ENCODE measurements at places on chromosomes 1 and 21.

- no peak for DNase-seq
Observed at GRCh38 chr21:38243732-38244406, 12.9 kb upstream of the KCNJ15 start.

DNA sequence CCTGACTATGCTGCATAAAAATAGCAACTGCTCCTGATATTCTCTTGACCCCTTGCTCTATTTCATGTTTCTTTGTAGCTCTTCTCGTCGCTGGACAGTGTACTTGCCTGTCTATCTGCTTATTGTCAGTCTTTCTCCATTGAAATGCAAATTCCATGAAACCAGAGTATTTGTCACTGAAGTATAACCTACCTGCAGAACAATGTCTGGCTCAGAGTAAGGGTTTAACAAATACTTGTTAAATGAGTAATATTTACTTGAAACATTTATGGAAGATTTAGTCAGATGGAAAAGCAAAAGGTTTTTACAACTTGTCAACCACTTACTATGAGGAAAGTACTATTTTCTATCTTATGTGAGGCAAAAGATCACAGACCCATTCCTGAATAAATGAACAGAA is 19.9 kb upstream of the ERICH3 start:
- DNase-seq, result no peak

DNA sequence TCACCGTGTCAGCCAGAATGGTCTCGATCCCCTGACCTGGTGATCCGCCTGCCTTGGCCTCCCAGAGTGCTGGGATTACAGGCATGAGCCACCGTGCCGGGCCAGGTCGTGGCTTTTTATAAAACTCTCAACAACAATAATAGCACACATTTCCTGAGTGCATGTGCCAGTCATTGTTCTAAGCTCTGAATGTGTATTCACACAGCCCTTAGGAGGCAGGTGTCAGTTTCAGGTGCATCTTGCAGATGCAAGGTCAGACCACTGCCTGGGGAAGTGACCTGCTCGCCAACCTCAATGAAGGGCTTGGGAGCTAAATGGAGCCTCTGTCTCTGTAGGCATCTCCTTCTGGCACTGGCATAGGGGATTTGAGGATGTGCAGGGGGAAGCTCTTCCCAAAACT is 1.6 kb upstream of the LEFTY2 start:
- no peak for DNase-seq

GRCh38 chr21:33892853-33893252 is 22.8 kb downstream of the ATP5PO start:
- DNase-seq, result no peak

GRCh38 chr1:198600906-198601305 is 37.9 kb upstream of the PTPRC start:
- no peak for DNase-seq

GRCh38 chr21:36323032-36323431 is 3.0 kb downstream of the MORC3 start:
- no peak for DNase-seq

DNA sequence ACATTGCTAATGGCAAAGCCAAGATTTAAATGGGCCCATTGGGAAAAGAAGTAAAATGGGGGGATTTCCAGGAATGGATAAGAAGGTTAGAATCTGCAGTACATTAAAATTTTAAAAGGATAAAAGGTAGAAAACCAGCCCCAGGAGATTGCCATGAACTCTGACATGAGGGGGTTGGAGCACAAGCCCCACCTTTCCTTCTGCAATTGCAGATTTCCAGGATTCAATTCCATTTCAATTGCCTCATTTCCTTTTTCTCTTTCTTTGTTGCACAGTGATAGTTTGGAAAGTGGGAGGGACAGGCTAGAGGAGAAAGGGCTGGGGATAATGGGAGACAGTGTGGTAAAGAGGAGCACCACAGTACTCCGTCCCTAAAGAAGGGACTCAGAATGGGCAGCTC is 238.5 kb upstream of the RAB4A start:
- DNase-seq, result no peak

DNA sequence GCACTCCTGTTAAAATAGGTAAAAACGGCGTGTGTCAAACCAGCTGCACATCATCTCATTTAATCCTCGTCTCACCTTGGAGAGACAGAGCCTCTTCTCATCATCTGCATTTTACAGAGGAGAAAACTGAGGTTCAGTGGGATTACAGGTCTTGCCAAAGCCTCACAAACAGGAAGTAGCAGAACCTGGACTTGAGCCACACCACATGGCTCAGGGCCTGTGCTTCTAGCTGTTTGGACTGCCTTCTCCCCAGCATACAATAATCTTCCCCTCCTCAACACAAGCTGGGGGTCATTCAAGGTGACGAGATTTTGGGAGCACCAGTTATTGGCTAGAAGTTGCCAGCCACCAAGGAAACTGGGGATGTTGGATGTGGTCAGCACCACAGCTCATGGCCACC is 167.9 kb upstream of the ZC3H12A start:
- DNase-seq, result no peak

GRCh38 chr1:73832276-73833181 is 365.4 kb downstream of the LRRIQ3 start:
- DNase-seq, result no peak

GRCh38 chr1:67717876-67718275 is 32.9 kb downstream of the GADD45A start:
- no peak for DNase-seq

DNA sequence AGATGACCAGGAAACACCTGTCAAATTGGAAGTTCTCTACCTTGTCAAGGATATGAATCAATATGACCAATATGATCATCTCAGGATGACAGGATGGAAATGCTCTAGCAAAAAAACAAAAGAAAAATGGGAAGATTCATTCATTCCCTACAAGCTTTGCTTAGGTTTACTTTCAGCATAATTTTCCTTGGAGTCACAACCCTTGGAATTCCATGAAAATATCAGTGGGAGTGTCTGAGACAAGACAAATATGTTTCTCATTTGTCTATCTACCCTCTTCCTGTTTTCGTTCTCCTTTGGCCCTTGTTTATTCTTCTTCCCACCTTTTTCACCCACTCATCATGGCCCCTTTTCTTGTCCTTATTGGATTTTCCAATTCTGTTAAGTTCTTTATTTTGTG is 50.6 kb downstream of the COLGALT2 start:
- DNase-seq, result no peak

GRCh38 chr1:236917448-236917847 is 86.8 kb downstream of the MT1HL1 start:
- no peak for DNase-seq

DNA sequence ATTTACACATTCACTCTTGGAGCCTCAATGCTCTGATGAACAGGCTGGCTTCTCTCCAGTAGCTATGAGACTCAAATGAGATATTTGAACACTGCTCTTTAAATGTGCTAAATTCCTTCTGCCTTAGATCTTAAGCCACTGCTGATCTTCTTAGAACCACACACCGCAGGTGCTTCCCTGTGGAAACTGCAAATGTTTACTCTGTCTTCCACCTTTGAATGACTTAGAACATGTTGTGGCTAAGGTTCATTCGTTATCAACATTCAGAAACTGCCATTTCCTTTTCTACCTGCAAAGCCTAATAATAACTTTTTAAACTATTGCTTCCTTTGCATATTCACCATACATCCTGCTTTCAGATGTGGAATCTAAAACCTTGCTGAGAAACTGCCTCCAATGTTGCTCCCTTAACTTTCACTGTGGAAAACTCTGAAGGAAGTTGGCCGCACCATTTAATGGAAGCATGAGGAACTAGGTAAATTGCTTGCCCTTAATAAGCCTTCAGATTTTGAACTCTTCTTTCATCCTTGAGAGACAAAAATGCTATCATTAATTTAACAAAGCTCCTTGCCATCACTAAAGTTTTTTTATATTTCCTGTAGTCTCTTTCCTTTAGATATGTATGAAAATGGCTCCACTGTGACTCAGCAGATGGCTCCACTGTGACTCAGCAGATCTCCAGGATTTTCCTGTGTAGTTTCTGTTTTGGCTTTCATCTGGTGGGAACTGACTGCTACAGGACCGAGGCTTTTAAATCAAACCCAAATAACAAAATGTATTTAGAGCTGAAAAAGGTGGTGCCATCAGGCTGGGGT is 143.8 kb downstream of the TNFSF18 start:
- no peak for DNase-seq

DNA sequence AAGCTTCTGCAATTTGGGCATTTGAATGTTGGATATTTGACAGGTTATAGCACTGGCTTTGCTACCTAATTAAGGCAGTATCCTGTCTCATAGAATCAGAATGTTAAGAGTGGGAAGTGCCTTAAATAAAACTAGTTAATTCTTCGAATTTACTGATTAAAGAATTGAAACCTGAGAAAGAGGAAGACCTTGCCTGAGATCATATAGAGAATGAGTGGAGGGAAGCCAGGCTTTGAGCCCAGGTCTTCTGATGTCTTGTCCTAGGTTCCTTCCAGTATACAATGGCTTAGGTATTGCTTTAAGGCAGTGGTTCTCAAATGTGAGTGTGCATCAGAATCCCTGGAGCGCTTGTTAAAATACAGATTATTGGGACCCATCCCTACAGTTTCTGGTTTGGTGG is 20.9 kb upstream of the SH3BGRL3 start:
- DNase-seq, result no peak

- no peak for DNase-seq
Observed at GRCh38 chr1:59033761-59034160, 249.9 kb upstream of the JUN start.

- no peak for DNase-seq
Observed at GRCh38 chr1:161869291-161869690, 103.2 kb downstream of the ATF6 start.

- no peak for DNase-seq
Observed at GRCh38 chr1:19489996-19490395, 4.7 kb upstream of the CAPZB start.

- DNase-seq, result no peak
Observed at GRCh38 chr1:56436912-56437417, 142.4 kb downstream of the PLPP3 start.

GRCh38 chr1:931380-932172 is 7.9 kb downstream of the SAMD11 start:
- DNase-seq, result no peak

GRCh38 chr1:59043796-59044195 is 253.1 kb upstream of the FGGY start:
- DNase-seq, result no peak

GRCh38 chr1:50373532-50373931 is 49.7 kb downstream of the DMRTA2 start:
- no peak for DNase-seq

DNA sequence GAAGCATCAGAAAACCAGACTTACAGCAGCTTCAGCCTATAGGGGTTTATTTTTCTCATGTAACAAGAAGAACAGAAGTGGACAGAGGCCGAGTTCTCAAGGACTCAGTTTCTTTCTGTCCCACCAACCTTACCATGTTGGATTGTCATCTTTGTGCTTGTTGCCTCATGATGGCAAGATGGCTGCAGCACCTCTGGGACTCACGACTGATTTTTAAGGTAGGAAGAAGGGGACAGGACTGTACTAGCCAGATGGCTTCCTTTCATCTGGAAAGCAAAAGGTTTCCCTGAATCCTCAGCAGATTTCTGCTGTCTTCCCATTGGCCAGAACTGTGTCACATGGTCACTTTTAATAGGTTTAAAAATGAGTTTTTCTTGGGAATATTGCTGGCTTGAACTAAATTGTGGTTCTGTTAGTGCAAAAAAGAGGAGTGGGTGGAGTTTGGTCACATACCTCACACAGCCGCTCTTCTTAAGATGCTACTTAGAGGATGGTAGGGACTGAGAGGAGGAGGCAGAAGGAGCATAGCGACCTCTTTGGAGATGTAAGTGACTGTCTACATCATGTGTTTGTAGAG is 48.1 kb upstream of the ENAH start:
- DNase-seq, result no peak

GRCh38 chr1:207034998-207035397 is 2.4 kb upstream of the C1orf116 start:
- DNase-seq, result no peak

GRCh38 chr1:150642296-150642695 is 12.9 kb upstream of the ENSA start:
- no peak for DNase-seq

- no peak for DNase-seq
Observed at GRCh38 chr21:25080661-25081060, 526.6 kb downstream of the MRPL39 start.

DNA sequence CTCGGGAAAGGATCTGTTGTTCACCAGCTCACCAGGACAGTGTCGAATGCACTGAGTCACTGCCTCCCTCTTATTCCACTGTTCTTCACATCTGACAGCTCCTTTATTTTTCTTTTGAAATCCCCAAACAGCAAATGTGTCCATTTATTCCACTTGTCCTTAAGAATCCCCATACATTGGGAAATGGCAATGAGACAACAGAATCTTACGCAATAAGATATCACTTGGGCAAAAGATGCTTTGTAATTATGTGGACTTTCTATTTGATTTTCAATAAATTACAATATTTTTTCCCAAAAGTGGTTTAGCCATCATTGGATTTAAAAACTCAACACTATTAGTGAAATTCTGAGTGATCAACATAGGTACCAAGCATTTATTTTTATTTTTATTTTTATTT is 3.7 kb downstream of the KRTAP20-2 start:
- no peak for DNase-seq

DNA sequence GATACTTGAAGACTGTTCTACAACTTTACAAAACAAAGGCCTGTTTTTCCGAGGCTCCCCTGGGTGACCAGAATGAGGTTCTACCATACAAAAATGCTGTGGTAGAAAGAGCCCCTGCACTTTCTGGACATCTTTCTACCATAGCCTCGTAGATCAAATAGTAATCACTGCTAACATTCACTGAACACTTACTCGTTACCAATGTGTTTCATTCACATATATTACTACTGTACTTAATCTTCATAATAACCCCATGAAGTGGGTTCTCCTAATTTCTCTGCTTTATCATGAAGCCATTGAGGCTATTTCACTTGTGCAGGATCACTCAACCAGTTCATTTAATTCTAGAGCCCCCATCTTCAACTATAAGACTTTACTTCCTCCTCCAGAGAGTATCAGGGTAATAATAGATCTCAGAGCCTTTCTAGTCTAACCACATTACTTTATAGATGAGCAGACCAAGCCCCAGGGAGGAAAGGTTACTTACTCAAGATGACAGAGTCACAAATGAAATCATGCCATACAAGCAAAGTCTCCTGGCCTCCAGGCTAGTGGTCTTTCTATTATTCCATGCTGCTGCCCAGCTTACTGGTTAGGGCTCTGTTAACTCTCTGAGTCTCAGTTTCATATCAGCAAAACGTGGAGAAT is 46.7 kb upstream of the OSBPL9 start:
- no peak for DNase-seq

DNA sequence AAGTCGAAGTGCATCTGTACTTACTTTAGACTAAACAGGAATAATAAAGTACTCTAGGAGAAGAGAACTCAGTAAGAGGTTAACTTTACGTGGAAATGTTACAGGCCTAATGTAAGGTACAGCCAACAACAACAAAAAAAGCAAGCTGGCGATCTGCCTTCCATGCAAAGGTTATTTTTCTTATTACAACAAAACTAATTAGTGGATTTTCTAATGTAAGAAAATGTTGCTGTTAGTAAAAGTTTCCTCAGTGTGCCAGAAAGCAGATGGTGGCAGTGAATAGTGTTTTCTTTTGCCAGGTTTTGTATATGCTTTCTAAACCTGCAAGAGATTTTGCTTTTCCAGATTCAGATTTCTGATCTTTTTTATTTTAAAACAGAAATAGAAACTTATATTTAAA is 179.2 kb downstream of the NFIA start:
- DNase-seq, result no peak
